ENCODE measurements at places on chromosomes 5 and 9. TPM values are rescaled to one million over a fixed set of nuclear protein-coding genes. Genes with fewer than 3 reads are reported as not detected.

DNA sequence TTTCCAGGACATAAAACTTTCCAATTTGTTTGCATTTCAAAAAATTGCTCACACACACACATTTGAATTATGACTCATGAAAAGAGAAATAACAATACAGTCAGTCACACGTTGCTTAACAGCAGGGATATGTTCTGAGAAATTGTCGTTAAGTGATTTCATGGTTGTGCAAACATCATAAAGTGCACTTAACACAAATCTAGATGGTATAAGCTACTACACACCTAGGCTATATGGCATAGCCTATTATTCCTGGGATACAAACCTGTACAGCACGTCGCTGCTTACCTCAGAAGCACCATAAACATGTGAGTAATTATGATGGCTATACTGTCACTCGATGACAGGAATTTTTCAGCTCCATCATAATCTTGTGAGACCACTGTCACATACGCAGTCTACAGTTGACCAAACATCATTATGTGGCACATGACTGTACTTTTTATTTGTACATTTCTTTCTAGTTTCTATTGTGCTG is 378.2 kb downstream of the ACTL7B start:
- peak; percentile 7 for ATAC-seq

- no peak for ATAC-seq
Observed at GRCh38 chr9:134379831-134380365, 53.6 kb downstream of the RXRA start.

DNA sequence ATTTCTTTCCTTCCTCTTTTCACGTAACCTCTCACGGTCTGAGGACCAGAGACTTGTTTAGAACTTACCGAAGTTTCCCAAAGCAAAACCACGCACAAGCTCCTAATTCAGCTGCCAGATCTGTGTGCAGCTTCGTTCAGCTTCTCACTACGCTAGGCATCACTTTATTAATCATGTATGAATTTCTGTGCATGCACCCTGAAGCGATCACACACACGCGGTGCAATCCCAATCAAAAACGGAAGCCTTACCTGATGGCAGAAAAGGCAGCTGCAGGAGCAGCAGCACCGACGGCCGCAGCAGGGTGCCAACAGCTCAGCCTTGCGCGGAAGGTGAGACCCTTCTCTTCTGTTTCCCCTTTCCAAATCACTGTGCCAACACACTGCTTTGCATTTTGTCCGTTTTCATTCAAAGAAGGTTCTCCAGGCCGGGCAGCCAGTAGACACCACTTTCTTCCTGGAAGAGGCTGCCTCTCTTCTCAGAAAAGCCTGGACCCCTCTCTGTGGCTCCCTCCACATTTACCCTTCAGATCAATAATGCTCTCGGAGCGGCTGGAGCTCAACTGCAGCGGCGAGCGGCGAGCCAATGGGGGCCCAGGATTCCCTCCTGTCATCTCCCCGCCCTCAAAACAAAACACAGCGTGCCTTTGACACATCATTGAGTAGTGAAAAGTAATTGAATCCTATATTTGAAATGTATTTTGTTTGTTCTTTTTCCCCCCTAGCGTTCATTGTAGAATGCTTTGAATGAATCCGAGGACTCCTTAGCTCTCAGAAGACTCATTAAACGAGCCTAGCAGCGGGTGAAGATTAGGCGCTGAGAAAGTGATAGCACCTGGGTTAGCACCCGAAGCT is at the start of gene CDH12:
Gene CDH12 (minus strand): TSS at position 538 of the 854 bp plus-strand sequence.
- ATAC-seq = peak; percentile 95

DNA sequence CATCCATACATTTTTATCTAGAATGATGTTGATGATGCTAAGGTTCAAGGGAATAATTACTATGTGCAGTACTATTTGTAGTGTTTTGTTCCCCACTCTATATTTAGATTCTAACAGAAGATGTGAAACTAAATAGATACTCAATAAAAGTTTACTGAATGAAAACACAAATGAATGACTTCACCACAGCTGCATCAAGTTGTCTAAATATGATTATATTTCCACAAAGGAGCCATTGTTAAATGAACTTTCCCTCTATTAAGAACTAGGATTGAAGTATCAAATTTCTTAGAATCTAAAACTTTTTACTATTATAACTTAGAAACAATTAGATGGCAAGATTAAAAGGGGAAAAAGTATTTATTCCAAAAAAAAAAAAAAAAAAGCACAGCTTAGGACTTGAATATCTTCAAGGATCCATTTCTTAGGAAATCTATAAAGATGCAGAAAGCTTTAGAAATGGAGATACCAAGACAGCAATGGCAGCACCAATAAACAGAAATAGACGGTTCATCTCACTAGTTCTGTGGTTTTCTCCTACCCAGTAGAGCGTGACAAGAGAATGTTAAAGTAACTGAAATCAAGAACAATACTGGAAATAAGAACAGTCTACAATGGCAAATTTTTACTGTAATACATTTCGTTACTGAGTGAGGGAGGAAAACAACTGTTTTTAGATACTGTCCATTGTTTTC is 347.6 kb downstream of the EBF1 start:
- ATAC-seq = no peak

- no peak for ATAC-seq
Observed at GRCh38 chr9:70222354-70222753, 36.4 kb upstream of the SMC5 start.

DNA sequence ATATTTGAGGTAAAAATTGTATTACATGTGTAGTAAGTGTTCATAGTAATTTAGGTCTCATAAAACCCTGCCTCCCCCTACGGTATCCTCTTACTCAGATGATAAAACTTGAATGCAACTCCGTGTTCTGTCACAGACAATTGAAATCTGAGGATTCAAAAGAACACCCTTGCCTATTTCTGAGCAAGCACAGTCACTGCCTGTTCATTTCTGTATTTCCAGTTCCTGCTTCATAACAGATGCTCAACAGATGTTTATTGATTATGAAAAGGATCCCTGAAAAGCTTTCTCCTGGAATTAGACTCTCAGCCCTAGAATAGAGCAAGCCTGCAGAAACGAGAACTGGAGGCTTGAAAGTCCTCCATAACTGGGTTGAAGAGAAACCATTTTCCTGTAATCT is 144.1 kb upstream of the SPEF2 start:
- ATAC-seq = peak; percentile 45

DNA sequence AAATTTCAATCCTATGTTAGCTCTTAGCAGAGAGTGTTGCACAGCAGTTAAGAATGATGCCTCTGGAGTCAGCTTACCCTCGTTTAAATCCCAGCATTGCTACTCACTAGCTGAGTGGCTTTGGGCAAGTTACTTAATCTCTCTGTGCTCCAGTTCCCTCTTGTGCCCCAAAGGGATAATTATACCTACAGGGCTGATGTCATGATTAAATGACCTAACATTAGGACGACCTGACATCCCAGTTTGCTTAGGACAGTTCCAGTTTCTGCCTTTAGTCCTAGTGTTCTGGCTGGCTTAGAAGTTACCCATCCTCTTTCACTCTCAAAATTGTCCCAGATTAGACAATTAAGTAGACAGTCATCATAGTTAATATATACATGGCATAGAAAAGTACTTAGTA is 4.3 kb upstream of the RAI14 start:
- ATAC-seq = no peak

Gene ARID3C
- total RNA-seq = not detected

DNA sequence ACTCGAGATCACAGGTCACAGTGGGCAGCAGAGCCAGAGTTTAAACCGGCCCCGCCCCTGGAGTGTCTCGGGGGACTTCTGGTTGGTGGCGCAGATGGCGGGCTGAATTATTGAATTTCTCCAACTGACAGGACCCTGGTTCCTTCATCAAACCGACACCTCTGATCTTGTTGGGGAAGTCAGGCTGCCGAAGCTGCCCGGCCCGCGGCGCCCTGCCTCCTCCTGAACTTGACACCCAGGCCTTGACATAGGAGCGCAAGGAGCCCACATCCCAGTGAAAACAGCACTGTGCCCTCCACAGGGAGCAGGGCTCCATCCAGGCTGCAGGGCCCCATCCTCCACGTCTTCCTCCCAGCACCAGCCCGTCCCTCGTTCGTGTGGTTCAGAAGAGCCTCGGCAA is 105.2 kb downstream of the OLFM1 start:
- ATAC-seq = no peak

GRCh38 chr5:38414348-38414747 is 142.1 kb downstream of the LIFR start:
- ATAC-seq = peak; percentile 41

DNA sequence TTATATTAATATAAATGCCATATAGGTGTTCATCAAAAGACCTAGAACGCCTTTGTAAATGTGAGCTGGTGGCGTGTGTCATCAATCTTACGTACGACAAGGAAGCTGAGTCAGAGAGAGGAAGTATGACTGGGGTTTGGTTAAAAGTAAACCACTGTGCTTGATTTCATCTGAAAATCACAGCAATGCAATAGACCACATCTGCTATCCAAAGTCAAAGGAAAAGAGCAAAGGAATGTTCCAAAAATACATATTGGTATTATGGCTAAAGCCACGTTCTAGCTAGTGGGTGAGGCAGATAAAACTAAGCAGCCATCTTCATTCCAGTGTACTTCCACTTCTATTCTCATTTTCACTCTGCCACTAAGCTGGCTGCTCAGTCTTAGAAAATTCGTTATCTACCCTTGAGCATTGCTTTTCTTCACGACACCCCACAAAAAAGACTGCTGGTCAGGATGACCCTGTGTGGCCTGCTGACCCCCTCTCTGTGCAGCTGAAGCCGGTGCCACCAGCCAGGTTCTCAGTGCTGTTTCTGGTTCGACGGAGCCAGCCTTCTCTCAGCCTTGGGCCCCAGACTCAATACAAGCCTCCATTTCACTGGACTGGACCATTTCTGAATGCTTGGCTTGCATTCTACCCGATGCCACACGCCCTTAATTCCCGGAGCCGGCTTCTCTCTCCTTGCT is 23.8 kb downstream of the SHC3 start:
- peak; percentile 75 for ATAC-seq

DNA sequence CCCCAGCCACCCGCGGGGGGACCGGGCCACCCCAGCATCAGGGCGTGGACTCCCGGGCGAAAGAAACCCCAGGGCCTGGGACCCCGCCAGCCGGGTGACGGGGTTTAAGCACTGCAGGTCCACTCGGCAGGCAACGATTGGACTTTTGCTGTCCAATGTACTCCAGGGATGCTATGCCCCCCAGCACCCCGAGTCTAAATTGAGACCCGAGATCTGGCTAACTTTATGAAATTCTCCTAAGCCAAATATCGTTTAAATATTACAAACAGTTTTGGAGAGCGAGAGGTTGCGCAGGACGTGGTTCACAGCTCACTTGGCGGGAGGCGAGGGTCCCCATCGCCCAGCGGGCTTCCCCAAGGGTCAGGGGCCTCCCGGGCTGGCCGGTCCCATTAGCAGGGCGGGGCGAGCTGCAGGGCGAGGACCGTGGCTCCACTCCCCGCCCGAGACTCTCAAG is 384 bp upstream of the MRPS2 start:
- peak; percentile 64 for ATAC-seq

GRCh38 chr5:75020016-75020656 is 32.2 kb downstream of the GCNT4 start:
- ATAC-seq = no peak

DNA sequence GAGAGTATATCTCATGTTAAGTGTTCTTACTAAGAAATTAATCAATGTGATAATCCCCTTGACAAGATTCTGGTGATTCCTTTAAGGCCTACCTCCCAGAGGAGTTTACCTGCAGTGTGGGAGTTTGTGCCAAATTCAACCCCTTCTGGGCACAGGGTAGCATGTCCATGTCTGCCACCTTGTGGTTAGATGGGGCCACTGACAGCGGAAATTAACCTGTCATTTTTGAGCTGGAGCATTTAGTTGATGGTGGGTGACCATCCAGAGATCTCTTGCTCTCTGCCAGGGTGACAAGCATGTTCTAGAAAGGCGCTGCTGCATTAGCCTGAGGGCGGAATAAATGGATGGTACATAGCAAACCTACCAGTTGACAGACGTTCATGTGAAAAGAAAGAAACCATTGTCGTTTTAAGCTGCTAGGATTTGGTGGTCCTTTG is 132.2 kb downstream of the FBXO4 start:
- ATAC-seq = no peak

GRCh38 chr9:90827181-90827871 is 25.7 kb downstream of the SYK start:
- no peak for ATAC-seq

- ATAC-seq = no peak
Observed at GRCh38 chr9:16996901-16997491, 126.5 kb upstream of the BNC2 start.

Gene SMIM3
- 1.6 TPM for total RNA-seq

GRCh38 chr9:98135558-98135934 is 16.5 kb upstream of the TRIM14 start:
- no peak for ATAC-seq

GRCh38 chr5:174383210-174384167 is 338.0 kb downstream of the NSG2 start:
- ATAC-seq = no peak

- ATAC-seq = no peak
Observed at GRCh38 chr9:135516132-135516860, 4.9 kb upstream of the LCN1 start.

Gene SPINK6
- total RNA-seq = not detected

- ATAC-seq = no peak
Observed at GRCh38 chr5:96788112-96788749, 19.5 kb downstream of the ERAP1 start.

DNA sequence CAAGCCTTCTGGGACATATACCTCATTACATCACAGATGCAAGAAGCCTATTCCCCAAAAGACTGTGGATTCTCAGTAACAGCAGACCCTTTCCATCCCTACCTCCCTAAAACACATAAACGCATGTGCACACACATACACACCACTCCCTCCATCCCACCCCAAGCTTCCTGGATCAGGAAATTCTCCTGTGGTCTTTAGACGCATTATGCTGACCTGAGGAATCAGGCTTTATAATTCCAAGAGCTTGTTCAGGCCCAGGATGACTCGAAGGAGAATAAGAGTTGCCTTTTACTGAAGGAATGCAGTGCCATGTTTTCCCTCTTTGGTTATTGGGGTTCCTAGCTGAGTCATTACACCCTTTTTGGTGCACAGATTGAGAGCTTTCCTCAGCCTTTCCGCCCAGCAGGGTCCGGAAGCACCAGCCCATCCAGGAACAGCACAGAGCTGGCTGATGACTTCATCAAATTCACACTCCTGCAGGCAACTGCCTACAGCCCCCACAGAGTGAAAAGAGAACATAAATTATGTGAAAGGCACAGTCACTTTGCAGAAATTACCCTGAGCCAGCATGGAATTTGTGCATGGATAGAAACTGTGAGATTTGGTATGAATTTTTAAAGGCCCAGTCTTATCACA is 385.0 kb upstream of the TRPC7 start:
- ATAC-seq = peak; percentile 100

DNA sequence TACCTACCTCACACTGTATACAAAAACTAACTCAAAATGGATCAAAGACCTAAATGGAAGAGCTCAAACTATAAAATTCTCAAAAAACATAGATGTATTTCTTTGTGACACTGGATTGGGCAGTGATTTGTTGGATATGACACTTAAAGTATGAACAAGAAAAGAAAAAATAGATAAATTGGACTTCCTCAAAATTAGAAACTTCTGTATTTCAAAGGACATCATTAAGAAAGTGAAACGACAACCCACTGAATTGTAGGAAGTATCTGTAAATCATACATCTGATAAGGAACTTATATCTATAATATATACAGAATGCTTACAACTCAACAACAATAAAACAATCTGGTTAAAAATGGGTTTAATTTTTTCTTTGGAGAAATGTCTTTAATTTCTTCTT is 96.7 kb downstream of the NRG2 start:
- ATAC-seq = no peak

Gene ZNF354C
- total RNA-seq = 4.3 TPM

Gene CKMT2
- total RNA-seq = 1.3 TPM
